ENCODE measurements at places on chromosomes 2 and 18.

GRCh38 chr2:8592736-8593135, 89.1 kb upstream of the ID2 start:
- peak; percentile 39 for DNase-seq

GRCh38 chr2:45844796-45845457, 193.5 kb downstream of the PRKCE start:
- DNase-seq = no peak

- DNase-seq = no peak
Measured at GRCh38 chr2:215407590-215408264, 28.1 kb downstream of the FN1 start.

- DNase-seq = no peak
Measured at GRCh38 chr18:13826209-13826608, 2.3 kb downstream of the MC5R start.

DNA sequence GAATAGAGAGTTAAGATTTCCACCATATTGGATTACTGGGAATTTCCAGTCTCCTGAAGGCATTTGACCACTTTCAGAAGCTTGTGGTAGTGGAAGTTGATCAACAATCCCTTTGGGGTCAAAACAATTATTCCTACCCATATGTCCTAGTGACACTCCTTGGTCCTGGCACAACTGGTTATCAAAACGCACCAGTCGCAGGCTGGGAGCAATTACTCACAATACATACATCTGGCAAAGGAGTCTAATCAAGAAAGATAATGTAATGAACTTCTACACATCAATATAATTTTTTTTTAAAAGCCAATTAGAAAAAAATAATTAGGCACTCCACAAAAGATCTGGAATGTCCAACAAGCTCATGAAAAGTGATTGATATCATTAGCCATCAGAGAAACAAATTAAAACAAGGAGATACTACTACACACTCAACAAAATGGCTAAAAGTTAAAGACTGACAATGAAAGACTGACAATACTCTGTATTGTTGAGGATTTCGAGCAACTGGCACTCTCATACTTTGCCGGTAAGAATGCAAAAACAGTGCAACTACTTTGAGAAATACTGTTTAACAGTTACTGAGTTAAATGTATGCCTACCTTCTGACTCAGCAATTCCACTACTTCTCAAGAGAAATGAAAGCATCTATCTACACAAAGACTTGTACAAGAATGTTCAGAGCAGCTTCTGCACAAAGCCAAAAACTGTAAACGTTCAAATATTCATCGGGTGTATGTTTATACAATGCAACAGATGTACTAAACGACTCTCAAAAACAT, 2.0 kb downstream of the INO80C start:
- DNase-seq = no peak

- no peak for DNase-seq
Measured at GRCh38 chr18:26480897-26481795, 67.2 kb downstream of the KCTD1 start.

- no peak for DNase-seq
Measured at GRCh38 chr2:106638043-106638442, 150.9 kb downstream of the CD8B2 start.

GRCh38 chr18:12769644-12770440, 67.0 kb downstream of the PSMG2 start:
- no peak for DNase-seq

DNA sequence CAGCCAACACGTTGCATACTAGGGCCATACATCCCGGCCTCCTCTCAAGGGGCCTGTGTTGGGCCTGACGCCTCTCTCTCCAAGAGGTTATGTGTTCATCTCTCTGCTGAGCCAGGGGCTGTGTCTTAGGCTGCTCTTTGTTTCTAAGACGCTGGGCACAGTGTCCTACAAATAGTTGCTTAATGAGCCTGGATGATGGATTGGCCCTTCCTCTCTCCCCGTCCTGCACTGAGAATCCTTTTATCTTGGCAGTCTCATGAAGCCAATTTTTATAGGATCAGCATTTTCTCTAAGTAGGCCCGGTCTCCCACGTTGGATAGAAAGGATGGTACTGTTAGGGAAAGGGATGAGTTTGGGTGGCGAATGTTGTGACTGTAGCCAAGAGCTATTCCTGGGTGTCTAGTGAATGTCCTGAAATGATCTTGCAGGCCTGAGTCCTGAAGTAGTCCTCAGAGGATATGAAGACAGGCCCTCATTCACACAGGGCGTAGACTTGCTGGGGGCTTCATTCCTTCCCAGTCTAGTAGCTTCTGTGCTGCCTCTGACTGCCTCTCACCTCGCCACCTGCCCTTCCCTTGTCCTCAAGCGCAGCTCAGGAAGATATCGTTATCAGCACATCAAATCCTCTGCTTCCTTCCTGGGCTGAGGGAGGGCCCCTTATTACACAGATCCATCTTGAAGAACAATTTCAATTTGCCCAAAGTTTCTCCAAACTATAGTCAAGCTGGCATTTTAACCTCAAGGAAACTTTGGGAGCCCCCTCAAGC, 8.8 kb downstream of the LBH start:
- no peak for DNase-seq

DNA sequence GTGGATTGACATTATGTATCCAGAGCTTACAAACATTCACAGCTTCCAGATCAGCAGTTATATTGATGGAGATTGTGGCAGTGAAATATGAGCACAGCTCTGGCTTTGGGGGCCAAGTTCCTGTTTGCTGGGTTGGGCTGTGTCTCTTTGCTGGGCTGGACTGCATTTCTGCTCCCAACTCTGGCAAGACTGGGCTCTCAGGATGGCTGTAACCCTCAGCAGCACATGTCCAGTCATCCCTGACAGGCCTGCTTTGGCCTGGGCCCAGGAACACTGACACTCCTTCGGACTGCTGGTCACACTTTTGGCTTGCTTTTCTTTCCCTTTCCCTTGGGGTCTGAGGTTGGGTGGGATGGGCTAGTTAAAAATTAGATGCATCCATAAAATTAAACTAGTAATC, 17.9 kb upstream of the VPS4B start:
- DNase-seq = peak; percentile 36

Measured in left cardiac atrium (tissue), 4 donors.